CD4-positive, alpha-beta T cell treated with Interferon alpha-2 for 1 hour (primary cell): ENCODE measurements at places on chromosomes 16 and 17.

- DNase-seq: no peak
Measured at GRCh38 chr16:68306633-68307032, 4.1 kb downstream of the SLC7A6OS start.

- no peak for DNase-seq
Measured at GRCh38 chr16:88963583-88963982, 13.4 kb downstream of the CBFA2T3 start.

GRCh38 chr16:4018391-4018790 is 97.9 kb downstream of the ADCY9 start:
- no peak for DNase-seq

- DNase-seq: no peak
Measured at GRCh38 chr17:45867702-45868101, 23.0 kb downstream of the SPPL2C start.

- no peak for DNase-seq
Measured at GRCh38 chr17:75182319-75182568, 515 bp downstream of the SUMO2 start.
